ENCODE measurements at places on chromosomes 2 and 18.

- no peak overlapping the region for H3K4me3 ChIP-seq
- no peak overlapping the region for H3K27ac ChIP-seq
- H3K27me3 ChIP-seq: no peaks in the 10 kb centered on the region
- no peaks in the 10 kb centered on the region for H3K36me3 ChIP-seq
- no peak for DNase-seq
These were observed 137.4 kb upstream of the MYCN start for GRCh38 chr2:15802657-15803542.

GRCh38 chr2:130791617-130791939 is 36.2 kb downstream of the AMER3 start:
- no peaks in the 10 kb centered on the region for H3K36me3 ChIP-seq
- no peaks in the 10 kb centered on the region for H3K27me3 ChIP-seq

DNA sequence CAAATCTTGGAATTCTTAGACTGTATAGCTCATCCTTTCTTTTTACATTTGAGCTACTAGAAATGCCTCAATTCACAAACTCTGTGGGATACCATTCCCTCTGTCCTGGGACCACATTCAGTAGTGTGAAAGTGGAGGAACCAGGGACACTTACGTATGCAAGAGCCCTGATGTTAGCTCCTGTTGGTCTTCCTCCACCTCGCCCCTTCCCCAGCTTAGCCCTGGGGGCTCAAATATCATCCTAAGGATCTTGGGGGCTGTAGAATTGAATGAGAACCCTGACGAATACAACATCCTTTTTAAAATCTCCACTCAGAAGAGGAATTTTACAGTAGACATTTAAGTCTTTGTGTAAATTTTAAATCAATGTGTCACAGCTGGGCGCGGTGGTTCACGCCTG is 65.2 kb upstream of the RAPH1 start:
- no peak for DNase-seq
- no peaks in the 10 kb centered on the region for H3K27me3 ChIP-seq
- no peak overlapping the region for H3K27ac ChIP-seq

DNA sequence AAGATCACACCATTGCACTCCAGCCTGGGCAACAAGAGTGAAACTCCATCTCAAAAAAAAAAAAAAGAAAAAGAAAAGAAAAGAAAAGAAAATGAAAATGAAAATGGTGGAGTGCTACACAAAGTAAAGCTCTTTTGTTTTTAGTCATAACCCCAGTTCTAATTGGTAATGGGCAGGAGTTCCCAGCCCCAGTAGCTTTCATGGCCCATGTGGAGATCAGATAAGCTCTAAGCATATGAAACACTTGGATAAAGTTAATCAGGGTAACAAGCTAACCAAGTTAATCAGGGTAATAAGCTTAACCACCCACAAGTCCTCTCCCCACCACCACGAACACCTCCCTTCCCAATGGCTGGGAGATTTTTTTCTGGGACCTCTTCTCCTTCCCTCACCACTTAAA is 240.8 kb downstream of the BCL11A start:
- no peak overlapping the region for H3K27ac ChIP-seq
- H3K36me3 ChIP-seq: no peaks in the 10 kb centered on the region
- no peak overlapping the region for H3K4me3 ChIP-seq
- H3K27me3 ChIP-seq: no peaks in the 10 kb centered on the region
- no peak for DNase-seq

- DNase-seq: no peak
- no peaks in the 10 kb centered on the region for H3K36me3 ChIP-seq
- no peak overlapping the region for H3K27ac ChIP-seq
- no peak overlapping the region for H3K4me3 ChIP-seq
- H3K27me3 ChIP-seq: peaks cover 3% of the 10 kb centered on the region
- no peaks in the 10 kb centered on the region for H3K4me1 ChIP-seq
These were observed 4.0 kb downstream of the CHRND start for GRCh38 chr2:232529806-232530547.

DNA sequence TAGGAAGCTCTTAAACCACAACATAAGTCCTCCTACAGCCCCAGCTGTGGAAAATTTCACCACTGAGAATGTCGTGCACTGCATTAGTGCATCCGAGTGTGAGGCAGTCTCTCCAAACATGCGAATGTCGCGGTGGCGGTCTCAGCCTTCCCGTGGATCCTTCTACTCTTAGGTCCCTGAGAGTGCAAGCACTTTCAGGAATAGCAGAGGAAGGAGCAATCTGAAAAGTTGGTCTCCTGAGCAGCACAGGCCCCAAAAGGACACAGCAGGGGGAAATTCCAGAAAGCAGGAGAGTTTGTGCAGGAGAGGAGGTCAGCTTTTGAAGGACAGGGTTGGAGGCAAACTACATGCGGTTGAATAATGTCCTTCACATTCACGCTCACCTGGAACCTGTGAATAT is 440.5 kb upstream of the SMIM21 start:
- no peaks in the 10 kb centered on the region for H3K4me1 ChIP-seq
- H3K27me3 ChIP-seq: no peaks in the 10 kb centered on the region
- no peak overlapping the region for H3K27ac ChIP-seq
- H3K36me3 ChIP-seq: no peaks in the 10 kb centered on the region

GRCh38 chr2:165067643-165068486 is 112.5 kb upstream of the SLC38A11 start:
- H3K27ac ChIP-seq: no peak overlapping the region
- no peak for DNase-seq
- H3K36me3 ChIP-seq: no peaks in the 10 kb centered on the region
- no peaks in the 10 kb centered on the region for H3K27me3 ChIP-seq
- H3K4me3 ChIP-seq: no peak overlapping the region
- H3K4me1 ChIP-seq: no peaks in the 10 kb centered on the region

DNA sequence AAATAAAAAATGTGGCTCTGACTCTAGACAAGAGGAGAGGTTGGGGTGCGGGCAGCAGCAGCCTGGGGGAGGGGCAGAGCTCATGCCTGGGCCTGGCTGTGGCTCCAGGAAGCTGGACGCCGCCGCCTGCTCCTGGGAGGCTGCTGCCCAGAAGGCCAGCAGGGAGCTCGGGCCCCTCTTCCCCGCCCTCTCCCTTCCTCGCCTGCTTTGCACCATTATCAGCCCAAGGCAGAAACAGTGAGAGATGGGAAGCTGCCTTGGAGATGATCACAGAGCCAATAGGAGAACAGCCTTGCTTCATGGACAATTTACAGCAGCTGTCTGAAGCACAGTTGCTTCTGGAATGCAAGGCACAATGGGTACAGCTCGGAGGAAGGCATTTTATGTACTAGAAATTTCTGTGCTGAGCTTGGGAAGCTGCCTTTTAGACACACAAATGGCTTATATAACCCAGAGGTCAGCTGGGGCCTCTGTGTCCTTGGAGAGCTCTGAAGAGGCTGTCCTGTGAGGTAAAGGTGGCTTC is 55.3 kb upstream of the AFF3 start:
- no peaks in the 10 kb centered on the region for H3K27me3 ChIP-seq
- no peak overlapping the region for H3K27ac ChIP-seq
- H3K4me1 ChIP-seq: no peaks in the 10 kb centered on the region
- DNase-seq: no peak
- H3K4me3 ChIP-seq: no peak overlapping the region

DNA sequence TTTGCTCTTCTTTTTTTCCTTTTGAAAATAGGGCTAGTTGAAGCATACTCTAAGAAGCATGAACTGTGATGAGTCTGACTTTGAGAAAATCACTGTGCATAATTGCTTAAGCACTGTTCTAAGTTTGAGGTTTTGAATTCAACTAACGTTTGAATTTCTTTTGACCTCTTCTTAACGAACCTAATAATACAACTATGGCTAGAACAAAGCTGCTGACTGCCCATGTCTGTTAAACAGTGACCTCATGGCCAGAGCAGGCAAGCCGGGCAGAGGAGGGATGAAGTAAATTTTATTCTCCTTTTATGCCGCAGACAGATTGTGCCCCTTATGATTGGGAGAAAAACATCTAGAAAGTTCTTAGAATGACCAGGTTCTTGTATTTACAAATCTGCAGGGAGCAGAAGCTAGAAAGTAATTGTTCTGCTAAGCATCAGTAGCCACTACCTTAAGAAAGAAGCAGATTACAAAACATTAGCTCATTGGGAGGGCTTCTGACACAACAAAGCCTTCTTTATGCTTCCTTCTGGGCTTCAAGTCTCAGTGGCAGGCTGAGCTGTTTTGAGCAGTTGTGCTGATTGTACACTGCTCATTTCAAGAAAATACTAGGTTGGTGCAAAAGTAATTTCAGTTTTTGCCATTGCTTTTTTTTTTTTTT is 97.8 kb upstream of the RASGRP3 start:
- no peak for DNase-seq
- no peaks in the 10 kb centered on the region for H3K27me3 ChIP-seq
- no peaks in the 10 kb centered on the region for H3K36me3 ChIP-seq
- H3K4me1 ChIP-seq: no peaks in the 10 kb centered on the region
- no peak overlapping the region for H3K27ac ChIP-seq

- H3K4me1 ChIP-seq: no peaks in the 10 kb centered on the region
- no peaks in the 10 kb centered on the region for H3K36me3 ChIP-seq
- H3K4me3 ChIP-seq: no peak overlapping the region
- DNase-seq: no peak
These were observed 191.5 kb upstream of the PARD3B start for GRCh38 chr2:204353823-204354222.

DNA sequence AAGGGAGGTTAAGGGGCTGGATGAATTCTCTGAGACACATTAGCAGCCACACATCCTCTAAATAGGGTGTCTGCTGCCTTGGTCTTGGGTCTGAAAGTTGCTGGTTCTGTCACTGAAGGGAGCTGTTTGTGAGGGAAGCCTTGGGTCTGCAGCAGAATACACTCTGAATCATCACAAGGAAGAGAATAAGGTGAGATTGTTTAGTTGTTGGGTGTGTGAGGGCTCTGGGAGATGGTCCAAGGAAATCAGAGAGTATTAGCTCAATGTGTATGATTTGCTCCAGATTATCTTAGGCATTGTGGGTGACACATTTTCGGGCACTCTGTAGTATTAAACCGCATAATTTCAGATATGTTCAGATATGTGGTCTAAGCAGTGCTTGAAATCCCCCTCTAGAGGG is 548.5 kb downstream of the SLC4A3 start:
- H3K27me3 ChIP-seq: no peaks in the 10 kb centered on the region
- no peaks in the 10 kb centered on the region for H3K4me1 ChIP-seq
- H3K27ac ChIP-seq: no peak overlapping the region
- DNase-seq: no peak

DNA sequence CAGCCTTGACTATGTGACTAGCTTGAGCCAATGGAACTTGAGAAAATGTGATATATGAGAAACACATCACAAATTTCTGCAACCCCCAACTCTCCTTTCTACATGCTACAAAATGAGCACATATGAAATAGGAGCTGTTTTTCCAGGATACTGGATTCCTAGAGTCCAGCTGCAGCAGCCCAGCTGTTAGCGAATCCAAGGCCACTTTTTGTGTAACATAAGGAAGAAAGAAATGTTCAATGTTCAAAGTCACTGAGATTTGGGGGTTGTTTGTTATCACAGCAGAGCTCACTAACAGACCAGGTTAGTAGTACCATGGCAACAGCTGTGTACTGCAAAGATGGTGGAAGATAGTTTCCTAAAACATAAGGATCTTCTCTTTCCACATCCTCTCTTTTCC is 12.6 kb upstream of the COL6A3 start:
- no peak overlapping the region for H3K27ac ChIP-seq
- no peaks in the 10 kb centered on the region for H3K27me3 ChIP-seq
- no peak for DNase-seq
- H3K4me3 ChIP-seq: no peak overlapping the region
- H3K36me3 ChIP-seq: no peaks in the 10 kb centered on the region

DNA sequence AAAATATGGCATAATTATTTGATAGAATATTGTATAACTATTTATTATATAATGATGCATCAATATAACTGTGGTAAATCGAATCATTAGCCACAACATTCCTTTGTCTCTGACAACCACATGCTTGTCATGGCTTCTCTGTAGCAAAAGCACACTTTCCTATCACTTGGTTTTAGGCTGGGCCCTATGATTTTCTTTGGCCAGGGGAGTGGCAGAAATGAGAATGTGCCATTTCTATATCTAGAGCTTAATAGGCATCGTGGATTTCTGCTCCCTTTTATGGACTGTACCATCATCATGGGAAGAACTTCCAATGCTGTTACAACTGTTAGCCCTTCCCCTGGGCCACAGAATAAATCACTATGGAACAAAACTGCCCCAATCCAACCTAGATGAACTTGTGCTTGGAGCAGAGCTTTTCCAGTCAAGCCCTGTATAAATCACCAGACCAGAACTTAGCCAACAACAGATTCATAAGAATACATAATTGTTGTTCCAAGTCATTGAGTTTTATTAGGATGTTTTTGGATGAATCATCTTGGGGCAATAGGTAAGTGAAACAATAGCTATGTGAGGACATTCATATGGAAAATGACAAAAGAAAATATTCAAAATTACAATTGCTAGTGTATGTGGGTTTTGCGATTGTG is 715.8 kb downstream of the ERBB4 start:
- no peak overlapping the region for H3K4me3 ChIP-seq
- no peak overlapping the region for H3K27ac ChIP-seq
- no peaks in the 10 kb centered on the region for H3K36me3 ChIP-seq

GRCh38 chr2:149611100-149611820 is 23.7 kb upstream of the MMADHC start:
- no peaks in the 10 kb centered on the region for H3K4me1 ChIP-seq
- no peak overlapping the region for H3K4me3 ChIP-seq
- no peak overlapping the region for H3K27ac ChIP-seq

GRCh38 chr2:160940271-160940670 is 220.0 kb upstream of the TANK start:
- H3K27me3 ChIP-seq: no peaks in the 10 kb centered on the region
- DNase-seq: no peak
- H3K36me3 ChIP-seq: no peaks in the 10 kb centered on the region
- no peaks in the 10 kb centered on the region for H3K4me1 ChIP-seq

- H3K27ac ChIP-seq: no peak overlapping the region
- H3K4me3 ChIP-seq: no peak overlapping the region
- DNase-seq: peak; percentile 51
- no peaks in the 10 kb centered on the region for H3K27me3 ChIP-seq
- no peaks in the 10 kb centered on the region for H3K36me3 ChIP-seq
- H3K4me1 ChIP-seq: no peaks in the 10 kb centered on the region
These were observed 40.0 kb downstream of the ICA1L start for GRCh38 chr2:202831242-202832220.

DNA sequence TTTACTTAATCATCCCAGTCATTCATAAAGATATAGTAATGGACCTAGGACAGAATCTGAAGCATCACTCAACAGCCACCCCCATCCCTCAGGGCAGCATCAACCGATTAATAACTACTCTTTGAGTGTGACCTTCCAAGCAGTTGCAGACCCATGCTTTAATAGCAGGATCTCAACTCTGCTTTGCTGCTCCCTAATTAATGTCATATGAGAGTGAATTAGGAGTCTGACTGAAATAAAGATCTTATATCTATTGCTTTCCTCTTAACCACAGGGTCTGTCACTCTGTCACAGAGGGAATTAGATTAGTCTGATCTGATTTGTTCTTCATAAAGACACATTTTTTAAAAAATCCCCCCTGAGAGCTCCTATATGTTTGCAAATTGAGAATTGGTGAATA is 46.1 kb upstream of the LRP1B start:
- H3K4me1 ChIP-seq: no peaks in the 10 kb centered on the region

- no peaks in the 10 kb centered on the region for H3K27me3 ChIP-seq
- H3K36me3 ChIP-seq: no peaks in the 10 kb centered on the region
- H3K4me1 ChIP-seq: no peaks in the 10 kb centered on the region
- H3K27ac ChIP-seq: no peak overlapping the region
- peak; percentile 61 for DNase-seq
These were observed 71.7 kb downstream of the PTRHD1 start for GRCh38 chr2:24721470-24721869.

- H3K4me1 ChIP-seq: no peaks in the 10 kb centered on the region
- no peaks in the 10 kb centered on the region for H3K36me3 ChIP-seq
- H3K27ac ChIP-seq: no peak overlapping the region
- no peaks in the 10 kb centered on the region for H3K27me3 ChIP-seq
These were observed 932.6 kb downstream of the SOCS6 start for GRCh38 chr18:71221405-71221804.

- no peak for DNase-seq
- peaks cover 6% of the 10 kb centered on the region for H3K4me1 ChIP-seq
- H3K4me3 ChIP-seq: no peak overlapping the region
These were observed 19.4 kb downstream of the ZNF516 start for GRCh38 chr18:76475450-76476194.
